ENCODE measurements at places on chromosomes 11 and 22. TPM values are rescaled to one million over a fixed set of nuclear protein-coding genes. Genes with fewer than 3 reads are reported as not detected.

WT1 gene
- not detected for total RNA-seq

KCNC1 gene
- total RNA-seq: 12.7 TPM

MIF gene
- total RNA-seq: 160 TPM

CALCA gene
- not detected for total RNA-seq

GAL3ST1 gene
- 6.0 TPM for total RNA-seq

RTL10 gene
- 17.5 TPM for total RNA-seq

OR51B5 gene
- total RNA-seq: 0.46 TPM

NTM gene
- 224 TPM for total RNA-seq

SDF2L1 gene
- 5.5 TPM for total RNA-seq

SCGB1C1 gene
- not detected for total RNA-seq

SLC5A12 gene
- 0.46 TPM for total RNA-seq

OR4A47 gene
- total RNA-seq: not detected

NRGN gene
- 3.7 TPM for total RNA-seq

KDM4D gene
- total RNA-seq: 2.5 TPM

GGT1 gene
- total RNA-seq: 1.8 TPM

IGLL1 gene
- not detected for total RNA-seq

RAG1 gene
- 0.69 TPM for total RNA-seq

MAPK8IP2 gene
- total RNA-seq: 76.6 TPM

WBP2NL gene
- 4.2 TPM for total RNA-seq

TMA7B gene
- not detected for total RNA-seq

CPT1B gene
- 9.2 TPM for total RNA-seq

NAV2 gene
- total RNA-seq: 11.1 TPM

VPREB1 gene
- not detected for total RNA-seq

SIDT2 gene
- 23.1 TPM for total RNA-seq

MPZL3 gene
- 2.8 TPM for total RNA-seq

TRIOBP gene
- 16.1 TPM for total RNA-seq

ZNF214 gene
- 14.1 TPM for total RNA-seq

PHETA2 gene
- 3.5 TPM for total RNA-seq

OR4B1 gene
- total RNA-seq: not detected

IFITM10 gene
- 2.8 TPM for total RNA-seq

TSG101 gene
- 84.7 TPM for total RNA-seq

MCM5 gene
- 14.3 TPM for total RNA-seq

OR2D3 gene
- total RNA-seq: not detected
